ENCODE measurements at places on chromosomes 16 and 17. TPM values are rescaled to one million over a fixed set of nuclear protein-coding genes. Genes with fewer than 3 reads are reported as not detected.

CKLF gene
- total RNA-seq = 51.1 TPM

CMTM2 gene
- not detected for total RNA-seq

TGFB1I1 gene
- 47.8 TPM for total RNA-seq

MYLK3 gene
- 0.32 TPM for total RNA-seq

TP53TG3 gene
- total RNA-seq = not detected

TEKT5 gene
- total RNA-seq = not detected

TRIM72 gene
- not detected for total RNA-seq

ELAC2 gene
- 44.2 TPM for total RNA-seq

DPEP3 gene
- total RNA-seq = not detected

Measured in smooth muscle cell of the umbilical artery (primary cell).